ENCODE measurements at places on chromosomes 16 and 17.

- no peak for DNase-seq
Measured at GRCh38 chr17:66496306-66496705, 193.9 kb downstream of the PRKCA start.

DNA sequence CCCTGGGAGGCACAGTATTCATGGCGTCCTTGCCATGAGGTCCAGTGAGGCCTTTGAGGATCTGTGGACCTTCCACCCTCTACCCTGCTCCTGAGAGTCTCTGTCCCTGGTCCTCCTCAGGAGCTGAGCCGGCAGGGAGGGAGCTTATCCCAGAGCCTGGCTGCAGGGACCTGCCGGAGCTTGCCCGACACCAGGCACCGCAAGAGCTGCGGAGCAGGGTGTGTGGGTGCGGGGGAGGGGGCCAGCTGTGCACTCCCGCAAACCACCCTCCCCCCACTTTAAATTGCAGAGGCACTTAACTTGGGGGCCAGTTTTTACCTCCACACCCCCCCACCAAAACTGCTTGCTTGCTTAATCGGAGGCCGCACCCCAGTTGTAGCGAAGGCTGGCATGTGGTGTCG, 609 bp upstream of the ZNF750 start:
- no peak for DNase-seq

- peak; percentile 22 for DNase-seq
Measured at GRCh38 chr17:43578699-43579565, 32.8 kb upstream of the ETV4 start.

DNA sequence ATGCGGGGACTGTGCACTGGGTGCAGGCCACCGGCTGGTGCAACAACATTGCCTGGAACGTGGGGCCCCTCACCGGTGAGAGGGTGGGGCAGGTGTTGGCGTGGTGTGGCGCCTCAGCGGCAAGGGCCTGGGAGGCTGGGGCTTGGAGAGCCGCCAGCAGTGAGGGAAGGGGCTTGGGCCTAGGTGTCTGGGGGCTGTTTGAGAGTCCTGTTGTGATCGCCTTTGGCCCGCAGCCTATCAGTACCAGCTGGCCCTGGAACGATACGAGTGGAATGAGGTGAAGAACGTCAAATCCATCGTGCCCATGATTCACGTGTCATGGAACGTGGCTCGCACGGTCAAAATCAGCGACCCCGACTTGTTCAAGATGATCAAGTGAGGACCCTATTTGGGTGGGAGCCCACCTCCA, 2.6 kb upstream of the TMEM88 start:
- DNase-seq = no peak

DNA sequence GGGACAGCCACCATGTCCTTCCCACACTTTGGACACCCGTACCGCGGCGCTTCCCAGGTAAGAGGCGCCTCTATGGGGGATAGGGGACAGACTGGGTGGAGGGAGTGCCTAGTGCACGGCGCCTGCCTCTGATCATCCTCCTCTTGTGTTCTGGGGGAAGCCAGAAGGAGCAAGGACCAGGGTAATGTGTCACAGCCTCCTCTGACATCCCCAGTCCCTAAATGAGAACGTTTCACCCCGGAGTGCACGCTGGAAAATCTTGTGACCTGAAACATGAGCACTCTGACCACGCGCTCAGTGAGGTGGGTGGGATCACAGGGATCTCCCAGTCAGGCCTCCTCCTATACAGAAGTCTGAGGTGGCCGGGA, 1.1 kb downstream of the IRX6 start:
- no peak for DNase-seq

GRCh38 chr17:82862737-82863382, 23.0 kb upstream of the ZNF750 start:
- DNase-seq = no peak

- no peak for DNase-seq
Measured at GRCh38 chr17:41553987-41554680, 17.7 kb downstream of the KRT9 start.

GRCh38 chr16:19708296-19709205, 9.5 kb downstream of the KNOP1 start:
- DNase-seq = no peak

DNA sequence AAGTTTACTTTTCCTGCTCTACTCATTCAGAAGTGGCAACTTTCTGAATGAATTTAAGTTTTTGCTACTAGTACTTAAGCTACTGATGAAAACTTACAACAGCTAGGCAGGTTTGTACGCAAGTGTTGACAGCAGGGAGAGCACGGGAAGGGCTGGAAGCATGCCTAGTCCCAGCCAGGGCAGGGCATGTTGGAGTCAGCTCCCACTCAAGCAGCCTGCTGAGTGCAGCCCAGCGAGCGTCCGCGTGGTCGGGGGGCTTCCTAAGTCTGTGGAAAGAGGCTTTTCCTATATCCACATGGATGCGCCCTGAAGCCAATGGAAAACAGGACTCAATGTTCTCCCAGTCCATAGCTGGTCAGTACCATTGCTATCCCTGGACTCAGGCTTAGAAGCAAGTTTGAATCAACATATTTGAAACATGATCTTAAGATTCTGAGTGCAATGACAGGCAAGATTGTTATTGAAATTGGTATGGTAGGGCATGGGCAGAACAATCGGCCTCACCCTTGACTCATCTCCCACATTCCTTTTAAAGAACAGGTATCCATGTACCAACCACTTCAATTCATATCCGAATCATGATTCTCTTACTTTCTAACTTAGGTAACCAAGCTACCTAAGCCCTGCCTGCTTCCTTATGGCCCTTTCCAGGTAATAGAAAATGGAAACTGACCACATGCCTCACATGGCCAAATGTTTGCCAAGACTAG, 22.5 kb downstream of the CYB5D2 start:
- DNase-seq = no peak

- no peak for DNase-seq
Measured at GRCh38 chr17:1244606-1245012, 25.6 kb upstream of the BHLHA9 start.

GRCh38 chr17:3556916-3557767, 470 bp downstream of the TRPV3 start:
- no peak for DNase-seq

DNA sequence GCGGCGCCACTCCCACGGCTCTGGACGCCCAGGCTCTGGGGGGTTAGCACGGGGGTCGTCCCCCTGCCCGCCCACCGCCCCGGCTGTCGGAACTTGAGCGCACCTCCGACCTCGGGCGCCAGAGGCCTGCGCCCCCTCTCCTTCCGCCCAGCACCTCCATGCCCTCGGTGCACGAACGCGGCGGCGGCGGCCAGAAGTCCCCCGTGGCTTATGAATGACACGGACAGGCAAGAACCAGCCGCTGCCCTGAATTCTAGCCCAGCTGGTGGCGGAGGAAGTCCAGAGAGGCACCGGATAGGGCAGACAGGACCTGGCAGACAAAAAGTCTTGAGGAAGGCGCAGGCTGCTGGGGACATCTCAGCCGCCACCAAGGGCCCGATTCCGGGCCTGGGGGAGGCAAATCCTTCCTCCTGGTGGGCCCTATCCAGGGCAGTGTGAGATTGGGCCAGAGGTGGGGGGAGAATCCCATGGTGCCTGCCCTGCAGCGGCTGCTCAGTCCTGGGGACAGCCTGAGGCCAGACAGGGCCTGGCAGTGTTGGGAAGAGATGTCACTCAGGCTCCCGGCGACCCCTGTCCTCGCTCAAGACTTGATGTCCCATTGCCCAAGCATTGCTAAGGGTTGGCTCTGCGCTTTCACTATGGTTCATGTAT, 897 bp upstream of the CYGB start:
- DNase-seq = no peak

- DNase-seq = no peak
Measured at GRCh38 chr17:35856603-35857002, 12.1 kb downstream of the HEATR9 start.

GRCh38 chr17:48541577-48542113, 3.3 kb downstream of the HOXB2 start:
- no peak for DNase-seq

DNA sequence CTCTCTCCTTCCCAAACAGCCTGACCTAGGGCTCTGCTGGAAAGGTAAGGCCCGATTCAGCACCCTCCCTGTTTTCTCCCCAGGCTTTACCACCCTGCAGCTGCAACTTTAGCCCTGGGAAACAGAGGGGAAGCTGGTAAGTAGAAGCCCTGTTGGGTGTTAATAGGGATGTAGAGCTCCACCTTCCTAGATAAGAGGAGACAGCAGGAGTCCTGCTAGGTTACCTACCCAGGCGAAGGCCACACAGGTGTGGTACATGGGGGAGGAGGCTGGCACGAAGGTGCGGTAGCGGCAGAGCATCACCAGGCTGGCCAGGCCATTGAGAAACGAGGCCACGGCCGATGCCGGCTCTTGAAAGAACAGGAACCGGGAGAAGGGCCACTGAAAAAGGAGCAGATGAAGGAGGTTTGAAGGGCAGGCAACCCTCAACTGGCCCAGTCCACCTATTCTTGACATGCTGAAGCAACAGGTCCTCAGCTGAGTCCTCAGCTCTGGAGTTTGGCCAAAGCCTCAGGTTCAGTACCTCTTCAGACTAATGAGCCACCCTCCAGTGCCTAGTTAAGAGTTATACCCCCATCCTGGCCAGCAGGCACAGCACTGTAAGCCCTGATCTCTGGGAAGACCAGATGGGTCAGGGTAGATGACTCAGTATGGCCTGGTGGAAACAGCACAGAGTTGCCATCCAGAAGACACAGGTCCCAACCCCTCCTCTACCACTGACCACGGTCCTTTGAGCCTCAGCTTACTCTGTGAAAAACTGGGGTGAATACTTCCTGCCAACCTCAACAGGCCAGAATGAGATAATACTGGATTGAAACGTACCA, 3.3 kb downstream of the PGAP3 start:
- no peak for DNase-seq

DNA sequence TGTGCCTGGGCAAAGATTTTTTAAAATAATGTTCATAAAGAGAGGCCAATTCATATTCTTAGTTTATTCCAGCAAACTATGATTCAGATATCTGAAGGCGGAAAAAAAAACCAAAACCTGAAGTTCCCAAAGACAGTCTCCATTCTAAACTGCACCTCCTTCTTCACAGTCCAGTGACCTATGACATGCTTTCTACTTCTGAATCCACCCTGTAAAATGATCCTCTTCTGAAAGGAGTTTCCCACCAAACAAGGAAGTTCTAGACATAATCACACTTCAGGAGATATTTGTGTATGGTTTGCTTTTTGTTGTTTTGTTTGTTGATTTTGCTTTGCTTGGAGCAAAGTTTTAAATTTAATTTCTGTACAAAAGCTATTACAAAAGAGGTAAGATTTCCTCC, 12.9 kb upstream of the CHST4 start:
- no peak for DNase-seq

DNA sequence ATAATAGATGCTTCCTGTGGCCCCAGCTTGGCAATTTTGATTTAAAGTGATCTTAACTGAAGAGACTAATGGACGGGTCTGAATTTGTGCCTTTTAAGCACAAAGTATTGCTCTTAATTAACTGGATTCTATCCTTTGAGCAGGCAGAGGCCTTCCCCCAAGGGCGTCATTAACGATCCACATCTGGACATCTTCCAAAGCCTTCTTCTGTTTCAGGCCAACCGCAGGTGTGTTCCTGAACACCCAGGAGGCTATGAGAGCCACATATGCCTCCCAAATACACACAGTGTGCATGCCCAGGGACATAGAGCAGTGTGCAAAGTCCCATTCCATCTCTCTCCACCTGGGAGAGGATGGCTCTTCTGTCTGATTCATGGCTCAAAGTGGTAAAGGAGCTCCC, 42.3 kb downstream of the MAPT start:
- DNase-seq = no peak

DNA sequence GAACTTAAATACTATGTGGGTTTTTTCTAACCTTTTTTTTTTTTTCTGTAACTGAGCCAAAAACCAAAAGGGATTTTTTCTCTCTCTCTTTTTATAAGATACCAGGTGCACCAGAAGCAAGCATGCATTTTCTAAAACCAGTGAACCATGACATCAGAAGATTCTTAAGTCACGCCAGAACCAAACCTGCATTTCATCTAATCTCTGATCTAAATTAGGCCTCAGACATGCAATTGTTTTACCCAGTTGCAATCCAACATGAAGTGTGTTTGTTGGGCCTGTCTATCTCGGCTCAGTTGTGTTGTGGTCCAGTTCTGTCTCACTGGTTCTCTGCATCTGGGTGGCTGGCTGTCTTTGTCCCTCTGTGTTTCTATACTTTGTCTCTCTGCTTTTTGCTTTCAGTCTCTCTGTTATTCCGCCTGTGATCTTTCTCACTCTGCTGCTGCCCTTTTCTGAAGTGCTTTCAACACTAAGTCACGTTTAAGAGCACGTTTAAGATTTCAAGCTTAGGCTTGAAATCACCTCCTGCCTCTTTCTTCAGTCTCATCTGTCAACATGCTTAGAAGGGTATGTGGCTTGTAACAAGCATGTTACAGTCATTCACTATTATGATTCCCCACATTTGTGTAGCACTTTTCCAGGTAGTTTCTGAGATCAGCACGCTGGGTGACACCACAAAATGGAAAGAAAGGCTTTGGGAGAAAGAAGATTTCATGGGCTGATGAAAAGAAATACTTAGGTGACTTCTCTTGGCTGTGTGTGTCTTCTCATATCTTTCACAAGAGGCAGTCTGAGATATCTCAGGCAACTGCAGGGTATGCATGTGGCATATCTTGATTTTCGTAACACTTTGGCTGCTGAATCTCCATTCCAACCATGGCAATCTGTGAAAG, 488.9 kb downstream of the SHISA9 start:
- DNase-seq = no peak

- DNase-seq = peak; percentile 72
Measured at GRCh38 chr16:2178321-2179106, 17.9 kb downstream of the CASKIN1 start.

DNA sequence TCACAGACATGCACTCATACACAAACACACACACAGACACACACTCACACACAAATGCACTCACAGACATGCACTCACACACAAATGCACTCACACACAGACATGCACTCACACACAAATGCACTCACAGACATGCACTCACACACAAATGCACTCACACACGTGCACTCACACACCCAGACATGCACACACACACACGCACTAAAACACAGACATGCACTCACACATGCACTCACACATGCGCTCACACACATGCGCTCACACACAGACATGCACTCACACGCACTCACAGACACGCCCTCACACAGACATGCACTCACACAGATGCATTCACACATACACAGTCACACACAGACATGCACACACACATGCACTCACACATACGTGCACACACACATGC, 2.7 kb upstream of the ZNF469 start:
- DNase-seq = no peak

DNA sequence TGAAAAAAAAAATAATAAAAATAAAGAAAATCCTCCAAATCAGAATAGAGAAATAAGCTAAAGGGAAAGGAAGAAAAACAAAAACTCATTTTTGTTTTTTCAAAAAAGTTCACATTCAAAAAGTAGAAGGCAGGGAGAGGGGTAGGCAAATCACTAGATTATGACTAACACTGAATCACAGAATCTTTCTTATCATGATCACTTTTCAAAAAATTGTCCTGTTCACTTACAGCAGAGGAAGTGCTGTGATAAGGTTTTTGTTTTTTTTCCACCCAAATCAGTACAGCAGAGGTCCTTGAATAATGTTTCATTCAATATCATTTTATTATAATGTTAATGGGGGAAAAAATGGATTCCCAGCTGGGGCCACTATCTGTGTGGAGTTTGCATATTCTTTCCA, 106.4 kb downstream of the CA4 start:
- DNase-seq = no peak
